Activated T-cell treated with anti-CD3 and anti-CD28 coated beads, Interleukin-2, amount 50 U/mL, for 72 hours (primary cell): ENCODE measurements at places on chromosomes 6 and 20.

DNA sequence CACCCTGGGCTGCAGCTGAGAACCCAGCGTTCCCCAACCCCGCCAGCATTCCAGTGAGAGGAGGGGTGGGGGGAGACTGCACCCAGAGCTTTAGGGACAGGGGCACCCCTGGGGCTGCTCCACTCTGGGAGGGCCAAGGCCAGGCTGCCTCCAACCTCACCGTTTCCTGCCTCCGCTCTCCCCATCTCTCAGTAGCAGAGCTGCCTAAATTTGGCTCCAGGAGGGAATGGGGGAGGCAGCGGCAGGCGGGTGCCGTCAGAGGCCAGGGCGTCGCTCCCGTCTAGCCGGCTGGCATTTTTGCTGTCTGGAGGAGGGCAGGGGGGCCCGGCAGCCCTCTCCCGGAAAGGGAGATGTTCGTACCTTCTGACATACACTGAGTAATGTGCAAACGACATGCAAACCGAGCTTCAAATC is 46.6 kb downstream of the NOL4L start:
- DNase-seq = peak; percentile 30

DNA sequence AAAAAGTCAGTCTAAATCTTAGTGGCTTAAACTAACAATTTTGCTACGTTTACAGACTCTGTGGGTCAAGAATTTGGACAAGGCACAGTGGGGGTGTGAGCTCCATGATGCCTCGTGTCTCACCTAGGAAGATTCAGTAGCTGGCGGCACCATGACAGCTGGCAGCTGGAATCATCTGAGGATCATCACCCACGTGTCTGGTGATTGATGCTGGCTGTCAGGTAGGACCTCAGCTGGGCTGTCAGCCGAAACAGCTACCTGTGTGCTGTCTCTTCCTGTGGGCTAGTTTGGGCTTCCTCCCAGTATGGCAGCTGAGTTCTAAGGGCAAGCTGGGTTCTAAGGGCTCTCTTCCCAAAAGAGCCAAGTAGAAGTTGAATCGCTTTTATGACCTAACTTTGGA is 26.4 kb upstream of the DLGAP4 start:
- no peak for DNase-seq

GRCh38 chr6:24891004-24891403 is 44.8 kb downstream of the RIPOR2 start:
- DNase-seq = no peak

DNA sequence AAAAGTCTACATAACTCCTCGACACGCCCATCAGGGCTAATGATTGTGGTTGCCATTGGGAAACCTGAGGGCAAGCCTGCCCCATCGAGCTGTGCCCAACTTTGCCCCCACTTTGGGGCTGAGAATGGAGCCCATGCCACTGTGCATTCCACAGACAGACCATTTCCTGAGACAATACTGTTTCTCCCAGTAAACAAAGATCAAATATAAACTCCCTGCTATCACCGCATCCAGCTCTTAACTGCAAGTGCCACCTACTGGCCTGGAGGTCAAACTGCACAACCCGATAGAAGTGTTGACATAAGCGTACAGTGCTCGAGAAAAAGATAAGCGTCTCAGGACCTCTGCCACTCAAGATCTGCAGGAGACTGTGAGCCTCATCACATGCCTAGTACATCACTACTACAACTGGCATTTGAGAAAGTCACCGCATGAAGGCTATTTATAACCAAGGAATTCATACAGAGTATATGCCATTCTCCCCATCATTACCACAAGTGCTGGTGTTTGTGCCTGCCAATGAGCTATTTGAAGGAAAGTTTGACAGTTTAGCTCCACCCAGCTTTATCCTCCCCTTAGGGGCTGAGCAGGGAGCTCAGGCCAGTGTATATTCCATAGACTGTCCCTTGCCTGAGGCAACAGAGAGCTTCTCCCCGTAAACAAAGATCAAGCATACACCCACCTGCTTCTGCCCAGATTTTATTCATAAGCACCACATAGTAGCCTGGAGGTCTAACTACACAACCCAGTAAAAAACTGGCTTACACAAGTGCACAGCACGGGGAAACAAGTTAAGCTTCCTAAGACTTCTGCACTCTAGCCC is 4.5 kb upstream of the DEFB126 start:
- no peak for DNase-seq

DNA sequence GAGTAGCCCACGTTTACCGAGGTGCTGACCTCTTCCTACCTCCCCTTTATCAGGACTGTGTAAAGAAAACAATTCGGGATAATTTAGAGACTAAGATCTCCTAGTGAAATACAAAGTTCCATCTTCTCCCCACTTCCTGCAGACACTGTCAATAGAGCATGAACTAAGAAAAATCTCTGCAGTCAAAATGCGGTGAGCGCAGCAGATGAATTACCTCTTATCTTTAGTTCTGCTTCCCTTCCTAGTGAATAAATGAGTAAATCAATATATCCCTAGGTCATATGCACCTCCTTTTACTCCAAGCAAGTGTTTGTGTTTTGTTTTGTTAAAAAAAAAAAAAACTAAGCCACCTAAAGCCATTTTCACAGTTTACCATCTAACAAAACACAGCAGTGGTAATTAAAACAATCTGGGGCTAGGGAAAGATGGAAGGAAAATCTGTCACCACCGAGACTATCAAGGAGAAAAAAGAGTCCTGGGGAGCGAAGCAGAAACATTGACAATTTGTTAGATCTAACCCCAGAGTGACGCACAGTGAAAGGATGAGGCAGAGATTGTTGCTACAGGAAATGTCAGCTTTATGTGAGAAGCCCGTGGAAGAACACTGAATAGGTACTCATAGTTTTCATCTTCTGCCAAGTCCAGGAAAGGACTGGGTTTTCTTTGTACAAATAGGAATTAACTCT is 159.4 kb upstream of the SPTLC3 start:
- DNase-seq = no peak

- DNase-seq = peak; percentile 53
These were observed 118.3 kb downstream of the SLX4IP start for GRCh38 chr20:10553326-10553984.

- no peak for DNase-seq
These were observed 462.9 kb upstream of the JAG1 start for GRCh38 chr20:11136691-11137090.

DNA sequence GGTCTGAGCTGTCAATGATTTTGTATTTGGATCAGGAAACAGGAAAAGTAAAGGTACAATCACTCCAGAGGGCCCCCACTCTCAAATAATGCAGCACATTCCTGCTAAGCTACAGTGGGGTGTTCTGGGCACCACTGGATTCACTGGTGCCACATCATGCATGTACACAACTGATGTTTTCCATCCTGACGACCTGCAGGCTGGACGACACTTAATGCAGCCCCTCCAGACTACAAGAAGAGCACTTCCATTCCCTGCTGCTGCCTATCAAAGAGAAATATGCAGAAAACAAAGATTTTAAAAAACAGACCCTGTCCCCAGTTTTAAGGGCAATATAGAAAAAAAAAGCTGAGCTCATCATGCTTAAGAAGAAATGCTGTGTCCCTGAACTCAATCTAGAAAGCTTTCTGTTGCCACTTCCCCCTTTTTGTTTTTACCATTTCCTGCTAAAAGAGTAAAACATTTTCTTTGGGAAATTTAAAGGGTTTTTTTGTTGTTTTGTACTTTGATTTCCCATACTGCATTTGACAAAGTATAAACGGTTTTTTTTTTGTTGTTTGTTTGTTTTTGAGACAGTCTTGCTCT is 35.5 kb downstream of the ABHD12 start:
- no peak for DNase-seq

DNA sequence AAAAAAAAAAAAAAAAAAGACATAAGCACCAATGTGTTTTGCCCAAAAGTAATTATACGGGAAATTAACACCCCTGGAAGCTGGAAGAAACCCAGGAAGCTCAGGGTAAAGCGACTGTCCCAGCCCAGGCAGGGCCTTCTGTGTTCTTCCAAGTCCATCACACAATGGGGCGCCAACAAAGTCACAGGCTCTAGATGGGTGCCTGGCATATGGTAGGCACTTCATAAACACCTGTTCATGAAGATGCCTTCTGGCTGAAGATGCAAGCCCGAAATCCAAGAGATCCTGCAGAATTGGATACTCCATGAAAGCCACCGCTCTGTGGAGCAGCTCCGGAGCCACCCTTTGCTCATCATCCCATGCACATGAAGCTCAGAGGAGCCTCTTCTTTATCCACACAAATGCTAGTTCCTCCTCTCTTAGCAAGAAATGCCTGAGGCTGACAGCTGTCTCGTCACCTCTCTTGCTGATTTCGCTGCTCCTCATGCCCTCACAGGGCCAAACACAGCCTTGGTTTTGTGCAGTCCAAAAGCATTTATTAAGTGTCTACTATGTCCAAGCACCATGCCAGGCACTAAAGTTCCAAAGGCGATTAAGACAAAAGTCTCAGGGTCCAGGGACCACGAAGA is 76.6 kb downstream of the TRERF1 start:
- no peak for DNase-seq

DNA sequence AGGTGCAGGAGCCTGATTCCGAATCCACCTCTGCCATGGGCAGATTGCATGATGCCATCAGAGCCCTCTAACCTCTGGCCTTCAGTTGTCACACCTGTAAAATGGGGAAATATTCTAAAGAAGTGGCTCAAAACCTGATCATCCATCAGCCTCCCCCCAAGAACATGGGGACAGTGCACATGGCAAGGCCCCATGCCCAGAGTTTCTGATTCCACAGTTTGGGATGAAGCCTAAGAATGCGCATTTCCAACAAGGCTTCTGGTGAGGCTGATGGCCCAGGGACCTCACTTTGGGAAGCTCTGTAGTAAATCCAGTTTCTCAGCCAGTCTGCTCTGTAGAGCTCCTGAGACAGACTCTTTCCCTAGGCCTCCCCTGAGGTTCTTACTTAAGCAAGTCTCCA is 119.9 kb upstream of the CD93 start:
- no peak for DNase-seq

GRCh38 chr6:32189742-32190053 is 304 bp downstream of the PBX2 start:
- DNase-seq = no peak

- DNase-seq = no peak
These were observed 214.5 kb downstream of the SOX4 start for GRCh38 chr6:21808045-21808470.

DNA sequence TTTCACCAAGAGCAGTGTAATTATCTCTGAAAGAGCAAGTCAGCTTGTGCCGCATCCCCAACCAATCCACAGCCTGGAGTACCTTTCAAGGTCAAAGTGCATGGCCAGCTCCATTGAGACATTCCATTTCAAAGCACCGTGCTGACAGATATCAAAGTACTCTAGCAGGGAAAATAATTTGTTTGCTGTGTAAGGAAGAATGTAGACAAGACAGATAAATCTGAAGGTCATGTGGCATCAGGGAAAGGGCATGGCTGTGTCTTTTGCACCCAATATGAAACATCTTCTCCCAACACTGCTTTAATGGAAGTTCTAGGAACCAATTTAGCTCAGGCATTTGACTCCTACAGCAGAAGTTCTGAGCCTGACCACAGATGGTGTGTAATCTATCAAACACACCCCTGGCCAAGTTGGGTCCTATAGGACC is 242.7 kb upstream of the TAB2 start:
- no peak for DNase-seq

- no peak for DNase-seq
These were observed 9.6 kb upstream of the RIMS4 start for GRCh38 chr20:44819936-44820335.

- no peak for DNase-seq
These were observed 169.9 kb downstream of the CARMIL1 start for GRCh38 chr6:25448965-25449538.

- DNase-seq = no peak
These were observed 29.1 kb downstream of the TRAM2 start for GRCh38 chr6:52547647-52548352.

DNA sequence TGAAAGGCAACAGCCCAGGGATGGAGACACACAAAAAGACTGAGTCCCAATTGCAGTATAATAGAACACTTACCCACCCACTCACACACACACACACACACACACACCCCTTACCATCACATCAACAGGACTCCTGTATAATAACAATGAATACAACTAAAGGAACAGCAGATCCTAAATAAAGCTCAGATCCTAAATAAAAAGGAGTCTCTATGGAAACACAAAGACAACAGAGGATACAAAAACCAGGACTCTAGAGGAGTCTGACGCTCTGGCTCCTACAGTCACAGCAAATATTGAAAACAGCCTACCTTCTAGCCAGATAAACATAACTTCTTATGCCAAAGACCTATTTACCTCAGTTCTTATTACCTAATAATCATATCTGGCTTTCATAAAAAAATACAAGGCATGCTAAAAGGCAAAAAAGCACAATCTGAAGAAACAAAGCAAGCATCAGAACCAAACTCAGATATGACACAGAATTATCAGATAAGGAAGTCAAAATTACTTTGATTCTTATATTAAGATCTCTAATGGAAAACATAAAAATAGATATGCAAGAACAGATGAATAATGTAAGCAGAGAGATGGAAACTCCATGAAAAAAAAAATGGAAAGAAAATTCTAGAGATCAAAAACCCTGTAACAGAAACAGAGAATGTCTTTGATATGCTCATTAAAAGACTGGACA is 134.9 kb downstream of the MMUT start:
- no peak for DNase-seq
